ENCODE measurements at places on chromosomes 1 and 21. TPM values are rescaled to one million over a fixed set of nuclear protein-coding genes. Genes with fewer than 3 reads are reported as not detected.

The OR2L3 gene
- total RNA-seq, result not detected

The OR2L13 gene
- total RNA-seq, result not detected

DNA sequence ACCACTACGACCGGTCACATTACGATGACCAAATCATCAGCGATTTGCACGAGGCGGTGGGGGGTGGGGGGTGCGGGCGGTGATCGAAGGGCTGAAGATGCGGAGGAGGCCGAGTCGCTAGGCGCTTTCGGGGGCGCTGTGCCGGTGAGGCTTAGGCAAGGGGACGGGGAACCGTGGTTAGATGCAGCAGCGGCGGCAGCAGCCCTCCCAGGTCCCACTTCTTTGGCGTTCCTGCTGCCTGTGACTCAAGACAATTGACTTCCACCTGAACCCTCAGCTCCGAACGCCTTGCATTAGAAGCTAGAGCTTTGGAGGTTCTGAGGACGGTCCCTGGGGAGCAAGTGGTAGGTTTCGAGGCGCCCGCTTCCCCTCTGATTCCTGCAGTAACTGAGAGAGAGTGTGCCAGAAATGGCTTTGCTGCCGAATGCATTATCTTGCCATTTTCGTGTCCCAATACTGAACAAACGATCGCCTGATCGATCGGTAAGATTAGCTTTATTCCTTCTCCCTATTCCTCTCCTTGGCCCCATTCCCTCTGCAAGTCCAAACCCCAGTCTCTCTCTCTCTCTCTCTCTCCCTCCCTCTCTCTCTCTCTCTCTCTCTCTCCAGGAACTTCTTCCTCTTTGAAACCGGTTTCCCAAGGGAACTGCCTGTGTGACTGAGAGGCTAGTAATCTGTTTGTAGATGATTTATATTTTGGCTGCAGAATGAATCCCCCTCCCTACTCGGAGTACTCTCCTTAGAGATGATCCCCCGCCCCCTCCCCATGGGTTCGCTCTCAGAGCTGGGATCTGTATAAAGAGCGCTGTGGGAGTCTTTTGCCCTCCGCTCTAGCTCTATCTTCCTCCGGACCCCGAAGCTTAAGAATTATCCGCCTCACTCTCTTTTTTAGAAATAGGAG is 735 bp upstream of the BRINP3 start:
- DNase-seq, result peak; percentile 80

- DNase-seq, result no peak
Measured at GRCh38 chr1:248824701-248825100, 1.0 kb downstream of the SH3BP5L start.

- DNase-seq, result no peak
Measured at GRCh38 chr1:81974222-81974841, 173.6 kb downstream of the ADGRL2 start.

All from lung (tissue), 17 donors.